Activated T-cell treated with anti-CD3 and anti-CD28 coated beads, Interleukin-2, amount 50 U/mL, for 72 hours (primary cell): ENCODE measurements at places on chromosomes 5 and 9.

- DNase-seq, result peak; percentile 52
Measured at GRCh38 chr9:87725900-87726709, at the start of gene CTSL. Gene CTSL (plus strand): TSS chr9:87726119. CDS start chr9:87727604, 1,485 bp downstream.

- no peak for DNase-seq
Measured at GRCh38 chr5:101424530-101425175, 521.6 kb upstream of the ST8SIA4 start.

DNA sequence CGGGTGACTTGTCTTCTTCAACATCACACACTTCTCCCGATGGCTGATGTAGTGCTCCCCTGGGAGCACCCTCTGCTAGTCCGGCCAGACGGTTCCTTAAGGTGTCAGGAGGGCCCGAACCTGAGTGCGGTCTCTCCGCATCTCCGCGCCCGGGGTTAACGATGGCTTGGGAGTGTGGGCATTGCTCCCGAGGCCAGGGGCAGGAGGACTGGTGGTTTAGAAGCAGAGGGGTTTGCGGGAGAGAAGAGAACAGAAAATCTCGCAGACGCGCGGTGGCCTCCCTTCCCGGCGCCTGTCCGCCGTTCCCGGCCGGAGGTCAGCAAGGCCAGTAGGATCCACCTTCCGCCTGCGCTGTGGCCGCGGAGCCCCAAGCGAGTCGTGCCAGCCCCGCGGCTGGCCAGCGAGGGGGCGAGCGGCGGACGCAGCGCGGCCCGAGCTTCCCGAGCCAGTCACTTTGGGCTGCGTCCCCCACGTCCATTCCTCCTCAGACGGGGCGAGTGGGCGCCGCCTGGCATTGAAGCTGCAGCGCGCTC is 700 bp downstream of the CDO1 start:
- peak; percentile 7 for DNase-seq

DNA sequence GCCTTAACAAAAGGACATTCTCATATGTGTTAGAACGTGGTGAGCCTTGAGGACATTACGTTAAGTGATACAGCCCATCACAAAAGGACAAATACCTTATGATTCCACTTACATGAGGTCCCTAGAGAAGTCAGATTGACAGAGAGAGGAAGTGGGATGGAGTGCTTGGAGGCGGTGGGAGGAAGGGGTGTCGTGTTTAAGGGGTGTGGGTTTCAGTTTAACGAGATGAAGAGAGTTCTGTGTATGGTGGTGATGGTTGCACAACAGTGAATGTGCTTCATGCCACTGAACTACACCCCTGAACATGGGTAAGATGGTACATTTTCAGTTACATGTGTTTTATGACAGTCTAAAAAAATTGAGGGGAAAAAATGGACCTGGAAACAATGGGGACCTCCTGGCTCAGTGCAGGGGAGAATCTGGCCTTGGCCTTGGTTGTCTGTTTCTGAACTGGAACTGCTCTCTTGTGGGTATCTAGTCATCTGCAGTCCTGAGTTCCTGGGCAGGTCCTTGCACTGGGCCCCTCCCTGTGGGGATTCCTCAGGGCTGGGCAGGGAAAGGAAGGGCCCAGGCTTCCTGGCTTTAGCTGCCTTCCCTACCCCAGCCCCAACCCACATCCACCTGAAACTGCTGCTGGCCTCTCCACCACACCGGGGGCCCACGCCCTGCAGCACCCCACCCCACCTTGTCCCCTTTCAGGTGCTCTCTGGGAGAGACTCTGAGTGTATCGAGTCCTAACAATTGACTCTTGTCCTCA is 17.8 kb downstream of the LRRC8A start:
- DNase-seq, result peak; percentile 27

GRCh38 chr9:110808599-110808980 is 140.0 kb downstream of the MUSK start:
- no peak for DNase-seq

GRCh38 chr9:28301281-28301680 is 728.0 kb upstream of the C9orf72 start:
- no peak for DNase-seq

DNA sequence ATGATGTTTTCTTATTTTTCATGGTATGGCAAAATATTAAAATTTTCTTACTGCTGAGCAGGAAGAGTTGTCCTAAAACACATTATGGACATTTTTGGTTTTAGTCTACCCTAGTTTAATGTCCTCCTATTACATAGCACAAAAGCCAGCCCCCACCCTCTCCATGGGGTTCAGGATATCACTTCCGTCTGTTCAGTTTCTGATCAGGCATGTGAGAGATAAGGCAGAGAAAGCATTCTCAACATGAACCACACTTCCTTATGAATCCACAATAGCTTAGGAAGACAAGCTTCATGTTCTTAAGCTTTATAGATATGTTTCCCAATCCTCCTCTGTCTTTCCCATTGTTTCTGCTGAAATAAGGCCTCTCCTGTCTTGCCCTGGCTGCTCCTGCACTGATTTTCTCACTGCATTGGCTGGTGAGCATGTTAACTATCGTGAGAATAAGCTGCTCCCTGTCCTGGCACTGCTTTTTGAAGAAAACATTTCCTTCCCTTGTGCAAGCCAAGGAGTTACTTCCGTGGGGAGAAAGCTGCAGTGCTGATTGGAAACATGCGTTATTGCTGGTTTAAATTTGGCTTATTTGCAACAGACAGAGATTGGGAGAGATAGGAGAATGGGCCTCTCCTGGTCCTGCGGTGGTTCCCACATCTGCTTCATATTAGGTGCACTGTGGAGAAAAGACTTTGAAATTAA is 260.3 kb upstream of the RPS23 start:
- no peak for DNase-seq

DNA sequence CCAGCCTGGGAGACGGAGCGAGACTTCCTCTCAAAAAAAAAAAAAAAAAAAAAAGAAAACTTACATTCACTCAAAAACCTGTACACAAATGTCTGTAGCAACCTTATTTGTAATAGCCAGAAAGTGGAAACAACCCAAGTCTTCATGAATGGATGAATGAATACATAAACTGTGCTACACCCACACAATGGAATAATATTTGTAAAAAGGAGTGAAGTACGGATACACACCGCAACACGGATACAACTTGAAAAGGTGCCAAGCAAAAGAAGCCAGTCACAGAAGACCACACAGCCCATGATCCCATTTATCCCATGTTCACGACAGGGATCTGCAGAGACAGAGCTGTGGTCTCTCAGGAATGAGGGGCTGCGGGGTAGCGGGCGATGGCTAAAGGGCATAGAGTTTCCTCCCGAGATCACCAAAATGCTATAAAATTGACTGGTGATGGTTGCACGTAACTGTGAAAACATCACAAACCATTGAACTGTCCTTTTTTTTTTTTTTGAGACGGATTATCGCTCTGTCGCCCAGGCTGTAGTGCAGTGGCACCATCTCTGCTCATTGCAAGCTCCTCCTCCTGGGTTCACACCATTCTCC is 76.2 kb upstream of the COL5A1 start:
- no peak for DNase-seq

DNA sequence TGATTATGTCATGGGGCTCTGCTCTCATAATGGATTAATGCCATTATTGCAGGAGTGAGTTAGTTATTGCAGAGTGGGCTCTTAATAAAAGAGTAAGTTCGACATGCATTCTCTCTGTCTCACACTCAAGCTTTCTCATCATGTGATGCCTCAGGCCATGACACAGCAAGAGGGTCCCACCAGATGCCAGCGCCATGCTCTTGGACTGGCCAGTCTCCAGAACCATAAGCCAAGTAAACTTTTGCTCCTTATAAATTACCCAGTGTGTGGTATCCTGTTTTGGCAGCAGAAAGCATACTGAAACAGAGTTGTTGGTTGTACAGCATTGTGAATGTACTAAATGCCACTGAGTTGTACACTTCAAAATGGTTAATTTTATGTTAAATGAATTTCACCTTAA is 138.1 kb downstream of the MYO10 start:
- no peak for DNase-seq

DNA sequence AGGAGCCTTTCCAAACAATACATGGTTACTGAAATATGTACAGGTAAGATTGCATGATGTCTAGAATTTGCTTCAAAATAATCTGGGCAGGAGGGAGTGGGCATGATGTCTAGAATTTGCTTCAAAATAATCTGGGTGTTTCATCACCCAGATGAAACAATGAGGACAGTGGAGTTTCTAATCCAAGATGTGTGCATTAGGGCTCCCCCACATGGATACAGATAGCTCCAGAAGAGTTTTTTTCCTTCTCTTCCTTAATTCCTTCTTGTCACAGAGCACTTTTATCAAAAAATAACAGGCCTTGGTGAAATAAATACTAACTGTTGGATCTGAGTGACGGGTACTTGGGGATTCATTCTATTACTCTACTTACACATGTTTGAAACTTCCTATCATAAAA is 14.9 kb downstream of the ATOX1 start:
- no peak for DNase-seq

DNA sequence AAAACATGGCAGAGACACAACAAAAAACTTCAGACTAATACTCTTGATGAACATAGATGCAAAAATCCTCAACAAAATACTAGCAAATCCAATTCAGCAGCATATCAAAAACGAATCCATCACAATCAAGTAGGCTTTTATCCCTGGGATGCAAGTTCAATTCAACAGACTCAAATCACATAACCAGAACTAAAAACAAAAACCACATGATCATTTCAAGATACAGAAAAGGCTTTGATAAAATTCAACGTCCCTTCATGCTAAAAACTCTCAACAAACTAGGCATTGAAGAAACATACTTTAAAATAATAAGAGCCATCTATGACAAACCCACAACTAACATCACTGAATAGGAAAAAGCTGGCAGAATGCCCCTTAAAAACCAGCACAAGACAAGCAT is 93.6 kb downstream of the TUSC1 start:
- no peak for DNase-seq

DNA sequence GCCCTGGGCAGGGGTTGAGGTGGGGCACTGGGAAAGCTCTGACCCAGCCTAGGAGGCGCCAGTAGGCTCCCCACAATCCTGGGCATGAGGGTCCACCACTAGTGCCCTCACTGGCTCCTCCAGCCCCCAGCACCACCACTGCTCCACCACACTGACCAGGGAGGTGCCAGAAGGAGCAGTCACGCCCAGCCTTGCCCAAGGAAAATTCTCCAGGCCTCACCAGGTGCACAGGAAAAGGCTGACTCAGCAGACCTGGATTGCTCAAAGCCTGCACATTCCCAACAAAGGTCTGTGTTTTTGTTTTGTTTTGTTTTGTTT is 62.9 kb downstream of the ZNF354C start:
- DNase-seq, result no peak

DNA sequence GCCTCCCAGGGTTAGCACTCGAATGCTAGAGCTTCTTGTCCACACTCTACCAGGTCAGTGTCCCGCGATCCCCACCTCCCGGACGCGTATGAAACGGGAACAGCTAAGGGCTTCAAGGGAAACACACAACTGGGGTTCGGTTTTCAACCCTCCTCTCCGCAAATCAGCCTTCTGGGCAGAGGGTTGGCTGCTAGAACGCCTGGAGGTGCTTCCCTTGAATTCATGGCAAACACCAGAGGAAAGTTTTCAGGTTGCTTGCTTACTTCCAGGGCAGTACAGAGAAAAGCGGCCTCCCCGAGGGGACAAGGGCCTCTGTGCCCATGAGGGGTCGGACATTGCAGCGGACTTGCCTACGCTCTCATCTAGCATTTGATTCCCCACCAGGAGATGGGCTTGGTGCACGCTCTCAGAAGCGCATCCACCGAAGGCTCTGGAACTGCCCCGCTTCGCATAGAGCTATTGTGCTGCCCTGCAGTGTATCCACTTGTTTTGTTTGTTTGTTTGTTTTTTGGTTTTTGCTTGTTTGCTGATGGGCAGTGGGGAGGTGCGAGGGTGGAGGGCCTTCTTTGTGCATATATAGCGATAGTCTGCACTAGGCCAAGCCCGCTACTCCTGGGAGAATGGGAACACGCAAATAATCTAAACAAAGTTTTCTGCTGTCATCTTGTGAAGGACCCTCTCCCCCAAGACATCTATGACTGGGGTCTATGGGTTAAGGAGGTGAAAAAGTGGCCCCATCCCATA is 1.3 kb upstream of the DMRT3 start:
- DNase-seq, result no peak

GRCh38 chr9:22065431-22066200 is 56.5 kb upstream of the CDKN2B start:
- no peak for DNase-seq

DNA sequence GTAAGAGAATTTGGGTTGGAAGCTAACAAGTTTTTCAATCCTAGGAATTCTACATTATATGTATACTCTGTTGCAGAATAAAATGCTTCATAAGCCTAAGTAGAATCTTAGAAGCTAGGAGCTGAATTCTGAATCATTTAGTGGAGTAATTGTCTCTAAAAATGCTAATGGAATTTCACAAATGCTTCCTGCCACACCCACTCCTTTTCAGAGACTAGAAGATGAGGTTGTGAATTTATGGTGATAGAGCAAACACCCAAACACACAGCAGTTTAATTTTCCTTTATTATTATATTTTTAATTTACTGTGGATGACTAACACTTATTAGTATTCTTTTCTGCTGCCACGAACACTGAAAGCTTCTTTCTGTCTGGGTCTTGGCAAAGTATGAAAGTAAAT is 208.0 kb upstream of the PDE4D start:
- DNase-seq, result no peak

- no peak for DNase-seq
Measured at GRCh38 chr9:125816321-125816720, 69.1 kb downstream of the PBX3 start.

GRCh38 chr5:41903382-41903891 is 707 bp upstream of the RIMOC1 start:
- DNase-seq, result no peak

GRCh38 chr5:133744051-133744959 is 132.0 kb upstream of the FSTL4 start:
- no peak for DNase-seq

DNA sequence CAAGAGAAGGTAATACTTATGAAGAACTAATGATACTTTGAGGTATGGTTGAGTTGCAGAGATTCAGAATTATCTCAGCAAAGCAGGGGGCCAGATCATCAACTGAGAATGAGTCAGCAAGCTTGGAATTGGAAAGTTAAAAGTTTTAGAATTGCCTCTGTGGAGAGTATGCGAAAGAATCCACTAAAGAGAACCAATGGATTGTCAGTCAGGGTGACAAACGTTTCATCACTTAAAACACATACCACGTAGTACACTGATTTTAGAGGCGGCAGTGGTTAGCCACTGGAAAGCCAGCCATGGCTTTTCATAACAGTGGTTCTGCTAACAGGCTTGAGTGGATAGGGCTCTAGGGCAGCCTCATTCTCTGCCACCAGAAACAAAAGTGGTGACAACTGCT is 30.7 kb downstream of the AOPEP start:
- no peak for DNase-seq

GRCh38 chr5:6719417-6719816 is 6.2 kb downstream of the TENT4A start:
- no peak for DNase-seq

DNA sequence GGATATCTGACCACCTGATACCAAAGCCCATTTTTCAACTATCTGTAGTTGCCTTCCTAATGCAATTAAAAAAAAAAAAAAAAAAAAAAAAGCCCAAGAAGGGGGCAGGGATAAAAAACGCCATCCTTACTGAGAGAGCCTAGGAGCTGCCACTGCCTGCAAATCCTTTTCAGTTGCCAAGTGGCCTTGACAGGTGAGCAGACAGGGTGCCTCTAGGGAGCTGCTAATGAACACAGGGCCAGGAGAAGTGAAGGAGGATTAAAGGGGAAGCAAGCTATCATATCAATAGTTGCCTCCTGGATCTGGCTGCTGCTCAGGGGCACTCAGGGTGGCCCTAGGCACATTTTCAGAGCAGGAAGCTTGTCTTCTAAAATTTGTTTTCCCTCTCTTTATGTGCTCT is 547.4 kb downstream of the TLE1 start:
- DNase-seq, result no peak
